Foreskin fibroblast (primary cell): ENCODE measurements at places on chromosomes 7 and 10.
A peak's percentile ranks its signal among the peaks of the same experiment; 100 is the strongest.

GRCh38 chr10:129106314-129106713 is 360.7 kb upstream of the MGMT start:
- no peak for DNase-seq

- DNase-seq = no peak
These were observed 76.4 kb upstream of the CELF2 start for GRCh38 chr10:10941127-10941730.

DNA sequence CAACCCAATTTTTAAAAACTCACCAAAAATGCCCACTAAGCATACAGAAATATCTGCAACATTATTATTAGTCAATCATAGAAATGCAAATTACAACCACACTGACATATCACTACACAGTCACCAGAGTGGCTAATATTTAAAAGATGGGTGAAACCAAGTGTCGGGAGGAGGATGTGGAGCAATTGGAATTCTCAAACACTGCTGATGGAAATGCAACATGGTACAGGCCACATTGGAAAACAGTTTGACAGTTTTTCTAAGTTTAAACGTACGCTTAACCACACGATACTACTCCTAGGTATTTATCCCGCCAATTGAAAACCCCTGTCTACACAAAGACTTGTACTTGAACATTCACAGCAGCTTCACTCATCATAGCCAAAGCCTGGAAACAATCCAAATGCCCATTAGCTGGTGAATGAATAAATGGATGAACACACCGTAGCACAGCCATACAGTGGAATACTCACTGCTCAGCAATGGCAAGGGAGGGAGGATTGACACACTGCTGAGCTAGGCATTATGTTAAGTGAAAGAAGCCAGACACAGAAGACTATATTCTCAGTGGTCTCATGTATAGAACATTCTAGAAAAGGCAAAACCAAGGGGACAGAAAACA is 16.3 kb downstream of the GCK start:
- no peak for DNase-seq

DNA sequence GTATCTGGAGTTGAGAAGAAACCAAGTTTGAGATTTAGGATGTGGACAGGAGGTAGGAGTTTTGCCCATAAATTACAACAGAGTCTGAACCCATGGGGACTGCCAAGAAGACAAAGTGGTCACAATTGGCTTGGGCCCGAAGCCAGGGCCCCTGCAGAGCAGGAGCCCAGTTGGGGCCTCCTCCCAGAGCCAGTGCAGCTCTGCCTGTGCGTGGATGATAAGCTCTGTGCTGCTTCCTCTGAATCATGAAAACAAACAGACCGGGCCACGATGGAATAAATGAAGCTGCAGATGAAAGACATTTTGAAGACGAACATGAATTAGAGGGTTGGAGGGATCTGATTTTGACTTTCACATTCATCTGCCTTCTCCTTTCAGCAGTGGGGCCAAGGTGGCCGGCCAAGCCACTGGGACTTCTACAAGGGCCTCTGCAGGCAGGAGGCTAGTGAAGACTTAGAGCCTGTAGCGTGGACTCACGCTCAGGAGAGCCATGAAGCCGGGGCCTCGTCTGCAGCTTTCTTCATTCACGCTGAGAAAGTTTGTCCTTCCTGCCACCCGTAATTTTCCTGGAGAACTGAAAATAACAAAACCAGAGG is 156.8 kb upstream of the LYZL1 start:
- DNase-seq = no peak

DNA sequence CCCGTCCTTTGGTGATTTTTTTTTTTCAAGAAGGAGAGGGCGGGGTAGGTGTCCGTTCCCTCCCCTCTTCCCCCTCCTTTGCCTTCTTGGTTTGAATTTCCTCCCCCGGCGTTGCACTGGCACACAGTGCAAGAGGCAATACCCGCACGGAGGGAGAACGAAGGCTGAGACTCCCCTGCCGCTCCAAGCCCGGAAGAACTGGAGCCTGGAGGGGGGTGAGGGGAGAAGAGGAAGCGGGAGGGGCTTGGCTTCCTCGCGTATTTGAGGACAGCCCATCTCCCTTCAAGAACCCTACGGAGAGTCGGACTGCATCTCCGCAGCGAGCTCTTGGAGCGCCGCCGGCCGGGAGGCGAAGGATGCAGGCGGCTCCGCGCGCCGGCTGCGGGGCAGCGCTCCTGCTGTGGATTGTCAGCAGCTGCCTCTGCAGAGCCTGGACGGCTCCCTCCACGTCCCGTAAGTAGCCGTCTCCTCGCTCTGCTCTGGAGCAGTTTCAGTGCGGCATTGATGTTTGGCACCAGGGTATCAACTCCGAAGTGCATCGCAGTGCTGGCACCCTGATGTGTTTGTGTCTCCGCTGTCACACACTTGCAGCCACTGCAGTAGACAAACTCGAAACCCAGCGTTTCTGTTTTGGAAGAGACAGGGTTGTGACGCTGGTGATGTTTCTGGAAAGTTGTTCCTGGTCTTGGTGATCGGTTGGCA is at the start of gene CNTNAP2:
CNTNAP2 (plus strand) TSS at position 281 of the 702 bp plus-strand sequence; CDS start at position 357, 76 bp downstream.
- no peak for DNase-seq

DNA sequence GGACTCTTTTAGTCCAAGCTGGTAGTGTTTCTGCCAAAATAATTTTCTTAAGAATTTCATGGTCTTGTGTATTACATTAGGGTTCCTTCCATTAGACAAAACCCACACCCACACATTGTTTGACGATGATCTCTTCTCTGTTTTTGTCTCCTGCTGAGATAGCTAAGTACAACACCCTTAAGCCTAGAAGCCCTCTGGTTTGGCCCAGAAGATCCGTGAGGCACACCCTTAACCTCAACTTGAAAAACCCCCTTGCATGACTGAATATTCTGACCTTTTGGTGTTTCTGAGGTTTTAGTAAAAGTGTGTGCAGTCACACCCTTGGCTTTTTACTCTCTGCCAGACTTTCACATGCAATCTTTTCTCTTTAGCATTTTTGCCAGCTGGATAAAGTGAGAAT is 29.3 kb upstream of the ERCC6 start:
- DNase-seq = no peak

GRCh38 chr7:112092306-112092705 is 113.9 kb downstream of the DOCK4 start:
- DNase-seq = no peak

DNA sequence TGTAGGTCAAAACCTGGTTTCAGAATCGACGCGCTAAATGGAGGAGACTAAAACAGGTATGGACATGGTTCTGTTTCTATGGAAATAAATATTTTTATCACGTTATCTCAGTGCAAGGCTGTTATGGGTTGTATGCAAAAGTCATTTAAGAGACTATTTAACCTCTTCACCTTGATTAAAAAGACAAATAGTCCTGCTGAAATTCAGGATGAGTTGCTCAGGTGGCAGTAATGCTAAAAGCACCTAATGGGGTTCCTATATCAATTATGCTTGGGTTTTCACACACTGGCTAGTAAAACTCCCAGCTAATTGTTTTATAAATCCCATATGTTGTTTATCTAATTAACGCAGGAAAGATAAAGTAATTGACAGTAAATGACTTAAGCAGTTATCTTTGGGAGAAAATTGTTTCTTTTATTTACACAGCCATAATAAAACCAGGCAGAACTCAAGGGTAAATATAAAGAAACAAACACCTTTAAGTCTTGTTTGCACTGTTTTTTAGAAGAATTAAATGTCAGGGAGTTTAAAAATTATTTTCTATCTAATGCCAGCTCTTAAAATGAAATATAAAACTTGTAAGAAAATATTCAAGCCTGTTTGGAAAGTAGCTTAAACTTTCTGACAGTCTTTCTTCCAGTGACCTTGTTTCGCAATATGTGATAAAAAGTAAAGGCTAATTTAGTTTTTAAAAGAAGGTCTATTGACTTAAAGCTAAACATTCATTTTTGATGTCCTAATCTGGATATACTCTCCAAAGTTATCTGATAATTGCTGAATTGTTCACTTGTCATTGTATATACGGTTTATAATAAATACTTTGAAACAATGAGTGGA is 3.2 kb downstream of the HHEX start:
- DNase-seq = peak; percentile 11

DNA sequence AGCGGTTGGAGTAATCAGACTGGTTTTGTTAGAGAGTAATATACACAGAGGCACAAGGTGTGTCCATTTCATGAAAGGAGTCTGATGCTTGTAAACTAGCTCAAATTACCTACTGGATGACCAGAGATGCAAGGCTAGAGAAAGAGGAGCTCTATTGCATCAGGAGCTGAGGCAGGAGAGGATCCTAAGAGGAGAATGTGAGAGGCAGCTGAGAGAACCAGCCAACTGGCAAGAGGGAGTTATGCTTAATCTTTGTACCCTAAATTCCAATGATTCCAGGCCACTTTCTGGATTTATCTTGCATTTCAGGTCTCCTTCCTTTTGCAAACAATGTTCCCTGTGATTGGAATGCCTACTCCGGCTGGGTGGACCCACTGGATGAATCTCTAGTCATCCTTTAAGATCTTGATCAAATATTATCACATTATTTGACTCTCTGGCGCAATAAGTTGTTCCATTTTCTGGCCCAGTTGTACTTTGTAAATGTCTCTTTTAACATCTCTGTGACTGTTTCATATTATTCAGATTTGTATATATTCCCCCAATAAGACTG is 57.5 kb upstream of the PTPN12 start:
- no peak for DNase-seq

- peak; percentile 86 for DNase-seq
These were observed 4.3 kb downstream of the LRRC20 start for GRCh38 chr10:70378122-70378521.

- no peak for DNase-seq
These were observed 22.3 kb upstream of the IL15RA start for GRCh38 chr10:5999440-6000165.

- DNase-seq = no peak
These were observed 1.7 kb downstream of the EGFR start for GRCh38 chr7:55020466-55020871.

DNA sequence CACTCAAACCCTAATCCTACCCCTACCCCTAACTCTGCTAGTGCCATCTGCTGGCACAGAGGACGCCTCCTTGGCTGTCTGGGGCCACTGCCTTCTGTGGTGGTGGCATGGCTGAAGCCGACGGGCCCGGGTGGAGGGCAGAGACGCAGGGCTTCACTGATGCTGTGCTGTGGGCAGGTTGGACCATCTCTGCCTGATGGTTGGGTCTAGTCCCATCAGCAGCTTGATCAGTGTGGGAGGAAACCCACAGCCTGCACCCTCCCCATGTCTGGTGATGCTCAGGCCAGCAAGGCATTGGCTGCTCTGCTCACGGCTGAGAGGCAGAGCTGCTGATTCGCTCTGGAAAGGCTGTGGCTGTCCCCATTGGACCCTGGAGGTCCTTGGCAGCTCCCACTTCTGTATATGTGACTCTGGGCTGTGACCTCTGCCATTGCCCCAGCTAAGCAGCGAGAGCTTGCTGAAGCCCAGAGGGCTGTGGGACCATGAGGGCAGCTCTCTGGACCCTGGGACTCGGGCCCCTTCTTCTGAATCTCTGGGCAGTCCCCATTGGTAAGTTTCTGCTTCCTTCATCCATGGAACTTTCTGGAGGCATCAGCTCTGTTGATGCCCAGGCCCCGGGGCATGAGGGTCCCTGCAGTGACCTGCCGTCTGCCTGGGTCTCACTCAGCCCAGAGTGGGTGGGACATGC is at the start of gene SCART1:
SCART1 (plus strand) TSS at position 430 of the 688 bp plus-strand sequence; CDS start at position 483, 53 bp downstream.
- DNase-seq = no peak

GRCh38 chr10:30431435-30431911 is 2.5 kb upstream of the MAP3K8 start:
- DNase-seq = no peak

DNA sequence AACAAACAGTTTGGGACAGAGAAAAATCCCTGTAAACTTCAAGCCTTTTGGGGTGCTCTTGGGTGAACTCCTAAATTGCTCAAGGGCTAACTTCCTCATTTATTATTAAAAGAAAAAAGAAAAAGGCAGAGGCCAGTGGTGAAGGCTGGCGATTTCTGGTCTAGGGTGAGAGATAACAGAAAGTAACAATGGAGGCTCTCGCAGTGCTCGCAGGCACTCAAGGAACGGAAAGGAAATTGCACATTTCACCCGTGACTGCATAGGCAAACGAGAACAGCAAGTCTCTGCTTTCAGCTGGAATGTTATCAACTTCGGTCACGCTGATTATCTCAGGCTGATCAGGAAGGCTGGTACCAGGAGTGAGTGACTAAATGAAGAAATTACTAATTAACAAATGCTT is 70.7 kb downstream of the PRKAG2 start:
- peak; percentile 30 for DNase-seq

DNA sequence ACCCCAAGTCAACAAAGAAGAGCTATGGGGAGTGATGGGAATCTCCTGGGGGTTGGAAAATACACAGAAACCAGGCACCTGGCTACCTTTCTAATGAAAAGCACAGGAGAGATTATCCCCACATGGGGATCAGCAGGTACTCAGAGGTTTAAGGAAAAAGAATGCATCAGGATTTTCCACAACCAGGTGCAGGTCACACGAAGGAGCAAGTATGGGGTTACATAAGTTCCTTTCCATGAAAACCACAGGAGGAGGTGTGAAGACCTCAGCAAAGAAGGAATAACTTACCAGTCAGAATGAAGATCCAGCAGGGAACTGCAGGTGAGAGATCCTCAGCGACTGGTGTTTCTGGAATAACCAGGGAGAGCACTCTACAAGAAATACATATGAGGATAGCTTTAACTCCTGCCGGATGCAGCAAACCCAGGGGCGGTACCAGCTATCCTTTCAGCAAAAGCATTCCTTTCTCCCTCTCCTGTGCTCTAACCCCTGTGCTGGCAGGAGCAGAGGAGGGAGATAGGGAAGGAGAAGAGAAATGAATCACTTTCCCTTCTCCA is 116.7 kb upstream of the TMEM106B start:
- no peak for DNase-seq

- no peak for DNase-seq
These were observed 17.8 kb downstream of the HNRNPA2B1 start for GRCh38 chr7:26182706-26183105.

DNA sequence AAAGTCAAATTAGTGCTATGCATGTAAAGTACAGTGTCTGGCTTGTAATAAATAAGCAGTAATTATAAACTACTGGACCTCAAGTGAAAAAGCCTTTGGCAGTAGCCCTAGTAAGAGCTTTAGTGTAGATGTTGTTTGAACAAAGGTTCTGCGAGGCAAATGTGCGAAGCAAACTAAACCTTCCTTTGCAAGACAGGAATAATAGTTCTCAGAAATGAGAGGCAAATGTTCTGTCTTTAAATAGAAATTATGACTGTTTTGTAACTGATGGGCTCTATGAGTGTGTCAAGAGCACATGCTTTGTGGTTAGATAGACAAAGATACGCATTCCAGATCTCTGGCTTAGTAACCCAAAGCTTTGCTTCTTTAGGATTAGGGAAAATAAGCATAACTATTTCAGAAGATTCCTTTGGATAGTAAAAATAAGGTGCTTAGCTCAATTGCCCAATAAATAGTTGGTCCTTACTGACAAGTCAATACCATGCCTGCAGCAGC is 169.2 kb upstream of the CDC14C start:
- DNase-seq = no peak

DNA sequence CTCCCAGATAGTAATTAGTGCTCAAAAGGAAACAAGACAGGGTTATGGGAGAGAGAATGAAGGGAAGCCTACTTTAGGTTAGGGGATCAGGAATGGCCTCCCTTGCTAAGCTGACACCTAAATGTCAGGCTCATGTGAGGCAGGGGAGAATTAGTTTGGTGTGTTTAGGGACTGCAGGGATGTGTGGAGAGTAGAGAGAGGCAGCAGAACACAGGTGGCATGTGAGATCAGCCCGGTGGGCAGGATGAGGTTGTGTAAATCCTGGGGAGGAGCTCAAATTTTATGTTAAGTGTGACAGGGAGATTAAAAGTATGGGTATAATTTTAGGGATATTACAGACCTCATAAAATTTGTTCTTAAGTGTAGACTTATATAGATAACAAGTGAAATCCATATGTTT is 56.2 kb upstream of the ZNF438 start:
- DNase-seq = no peak
